Right hindlimb (tissue), 1 donor: ENCODE measurements at places on chromosomes 5 and 9.

GRCh38 chr5:102998224-102998623 is 121.7 kb downstream of the GIN1 start:
- DNase-seq: no peak

- no peak for DNase-seq
Observed at GRCh38 chr9:3296536-3296935, 229.3 kb downstream of the RFX3 start.

GRCh38 chr5:154945695-154946301 is 4.9 kb downstream of the MRPL22 start:
- no peak for DNase-seq

DNA sequence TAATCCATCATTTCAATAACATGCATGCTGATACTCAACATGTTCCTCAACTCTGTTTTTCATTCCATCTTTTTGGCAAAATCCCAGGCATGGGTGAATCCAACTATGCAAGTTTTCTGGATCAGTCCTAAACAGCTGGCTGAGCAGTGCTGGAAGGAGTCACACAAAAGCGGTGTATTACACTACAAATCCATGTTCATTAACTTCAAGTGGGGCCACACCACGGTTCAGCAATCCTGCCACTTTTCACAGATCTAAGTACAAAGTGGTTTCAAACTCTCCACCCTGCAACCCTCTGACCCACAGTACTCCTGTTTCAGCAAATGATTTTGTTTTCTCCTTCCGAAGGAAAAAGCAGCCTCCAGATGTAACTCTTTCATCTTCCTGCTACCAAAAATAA is 222.5 kb downstream of the EPB41L4A start:
- DNase-seq: no peak

DNA sequence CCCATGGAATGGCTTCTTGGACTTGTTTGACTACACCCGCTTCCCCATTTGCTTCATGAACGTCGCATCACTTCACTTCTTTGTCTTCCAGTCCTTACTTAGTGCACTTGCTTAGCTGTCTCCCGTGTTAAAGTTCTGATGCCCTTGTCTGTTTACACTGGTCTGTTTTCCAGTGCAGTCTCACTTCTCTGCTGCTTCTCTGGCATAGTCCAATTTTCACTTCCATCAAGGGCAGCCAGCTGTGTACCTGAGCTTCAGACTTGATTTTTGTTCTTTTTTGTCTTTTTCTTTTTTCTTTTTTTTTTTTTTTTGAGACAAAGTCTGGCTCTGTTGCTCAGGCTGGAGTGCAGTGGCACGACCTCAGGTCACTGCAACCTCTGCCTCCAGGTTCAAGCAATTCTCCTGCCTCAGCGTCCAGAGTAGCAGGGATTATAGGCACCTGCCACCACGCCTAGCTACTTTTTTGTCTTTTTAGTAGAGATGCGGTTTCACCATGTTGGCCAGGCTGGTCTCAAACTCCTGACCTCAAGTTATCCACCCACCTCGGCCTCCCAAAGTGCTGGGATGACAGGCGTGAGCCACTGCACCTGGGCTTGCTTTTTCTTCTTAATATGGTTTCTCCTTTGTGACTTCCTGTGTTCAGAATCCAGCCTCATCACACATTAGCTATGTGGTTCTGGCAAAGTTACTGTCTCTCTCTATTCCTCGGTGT is 75.4 kb downstream of the LRRC70 start:
- DNase-seq: no peak

- DNase-seq: no peak
Observed at GRCh38 chr5:83848941-83849340, 128.3 kb upstream of the HAPLN1 start.
